Activated naive CD8-positive, alpha-beta T cell treated with anti-CD3 and anti-CD28 coated beads for 36 hours (primary cell): ENCODE measurements at places on chromosomes 11 and 22.

GRCh38 chr22:20055144-20055543, 24.9 kb upstream of the DGCR8 start:
- DNase-seq: no peak

DNA sequence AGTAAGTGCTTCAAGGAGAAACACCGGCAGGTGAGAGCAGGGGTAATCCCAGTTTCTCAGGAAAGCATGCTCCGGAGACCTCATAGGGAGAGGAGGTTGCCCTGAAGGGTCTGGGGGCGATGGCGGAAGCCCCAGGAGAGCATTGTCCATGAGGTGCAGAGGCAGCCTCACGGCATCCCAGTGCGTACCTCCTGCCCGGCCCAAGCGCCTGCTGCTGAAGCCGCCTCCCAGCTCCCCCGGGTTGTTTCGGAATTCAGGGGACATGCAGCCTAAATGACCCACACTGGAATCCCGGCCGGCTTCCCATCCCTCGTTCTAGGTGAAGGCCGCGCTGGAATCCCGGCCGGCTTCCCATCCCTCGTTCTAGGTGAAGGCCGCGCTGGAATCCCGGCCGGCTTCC, 2.7 kb downstream of the ZBED4 start:
- DNase-seq: no peak

GRCh38 chr11:111310088-111310487, 11.7 kb downstream of the POU2AF3 start:
- DNase-seq: no peak

- DNase-seq: peak; percentile 88
Measured at GRCh38 chr22:50016988-50017700, 4.6 kb upstream of the IL17REL start.

DNA sequence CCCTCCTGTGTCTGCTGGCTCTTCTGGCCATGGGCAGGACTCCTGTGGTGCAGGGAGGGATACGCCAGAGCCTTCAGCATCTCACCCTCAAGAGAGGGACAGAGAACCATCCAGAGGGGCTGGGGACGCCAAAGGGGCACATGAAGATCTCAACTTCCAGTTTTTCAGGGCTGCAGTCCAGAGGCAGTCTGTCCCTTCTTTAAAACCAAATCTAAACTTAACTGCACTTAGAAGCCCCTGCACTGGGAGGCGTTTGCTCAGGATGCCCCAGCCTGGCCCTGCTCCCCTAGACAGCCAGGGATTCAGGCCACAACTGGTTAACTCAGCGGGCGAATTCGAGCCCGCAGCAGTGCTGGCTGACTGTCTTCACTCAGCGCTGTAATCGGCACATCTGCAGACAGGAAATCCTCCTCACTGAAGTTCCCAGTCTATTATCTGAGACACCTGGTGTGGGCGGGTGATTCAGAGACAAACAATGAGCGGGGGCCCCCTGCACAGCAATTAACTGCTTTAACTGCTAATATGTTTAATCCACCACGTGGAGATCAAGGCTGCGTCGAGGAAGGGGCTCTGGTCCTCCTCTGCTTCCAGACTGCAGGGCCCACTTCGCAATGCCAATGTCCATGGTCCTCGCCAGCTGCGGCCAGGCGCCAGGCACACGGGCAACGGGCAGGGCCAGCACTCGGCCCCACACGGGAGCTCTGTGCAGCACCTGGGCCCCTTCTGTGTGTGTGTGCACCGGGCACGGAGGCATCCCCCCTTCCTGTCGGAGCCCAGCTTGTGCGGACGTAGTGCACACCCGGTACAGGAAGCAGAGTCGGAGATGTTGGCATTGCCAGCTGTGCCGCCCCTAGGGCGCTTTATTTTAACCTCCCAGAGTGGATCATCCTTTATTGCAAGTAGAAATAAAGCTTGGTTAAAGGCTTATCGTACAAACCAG, 36.9 kb upstream of the GNB1L start:
- DNase-seq: peak; percentile 82

GRCh38 chr11:14645985-14646900, 2.6 kb downstream of the PDE3B start:
- DNase-seq: peak; percentile 27

GRCh38 chr11:45209891-45210699, 63.7 kb downstream of the PRDM11 start:
- DNase-seq: no peak

DNA sequence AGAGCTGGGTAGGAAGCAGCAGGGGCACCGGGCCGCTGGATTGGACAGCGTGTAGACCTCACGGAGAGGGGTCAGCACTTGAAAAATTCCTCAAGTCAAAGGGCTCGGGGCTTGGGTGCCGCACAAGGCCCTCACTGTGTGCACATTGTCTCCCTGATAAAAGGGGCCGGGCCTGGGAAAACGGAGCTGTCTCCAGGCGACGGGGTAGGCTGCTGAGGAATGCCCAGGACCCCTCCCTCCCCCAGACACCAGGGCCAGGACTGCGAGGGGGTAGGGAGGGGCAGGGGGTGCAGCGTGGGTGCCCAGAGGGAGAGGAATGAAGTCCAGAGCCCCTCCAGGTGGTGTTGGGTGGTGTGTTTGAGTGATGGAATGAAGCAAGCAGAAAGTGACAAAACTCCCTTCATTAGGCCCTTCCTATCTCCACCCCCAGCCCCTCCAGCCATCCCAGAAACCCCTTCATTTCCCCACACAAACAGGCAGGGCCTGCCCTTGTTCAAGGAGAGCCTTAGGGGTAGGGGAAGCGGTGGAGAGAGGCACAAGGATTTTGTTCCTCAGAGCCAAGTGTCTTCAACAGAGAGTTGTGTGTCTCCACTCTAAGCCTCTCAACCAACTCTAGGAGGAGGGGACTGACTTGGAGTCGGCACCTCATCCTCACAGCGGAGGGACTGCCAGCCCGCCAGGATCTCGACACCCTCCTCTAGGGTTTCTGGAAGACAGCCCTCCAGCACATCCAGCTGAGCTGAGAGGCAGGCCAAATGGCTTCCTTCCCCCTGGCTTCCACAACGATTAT, 63.9 kb downstream of the SYN3 start:
- no peak for DNase-seq

DNA sequence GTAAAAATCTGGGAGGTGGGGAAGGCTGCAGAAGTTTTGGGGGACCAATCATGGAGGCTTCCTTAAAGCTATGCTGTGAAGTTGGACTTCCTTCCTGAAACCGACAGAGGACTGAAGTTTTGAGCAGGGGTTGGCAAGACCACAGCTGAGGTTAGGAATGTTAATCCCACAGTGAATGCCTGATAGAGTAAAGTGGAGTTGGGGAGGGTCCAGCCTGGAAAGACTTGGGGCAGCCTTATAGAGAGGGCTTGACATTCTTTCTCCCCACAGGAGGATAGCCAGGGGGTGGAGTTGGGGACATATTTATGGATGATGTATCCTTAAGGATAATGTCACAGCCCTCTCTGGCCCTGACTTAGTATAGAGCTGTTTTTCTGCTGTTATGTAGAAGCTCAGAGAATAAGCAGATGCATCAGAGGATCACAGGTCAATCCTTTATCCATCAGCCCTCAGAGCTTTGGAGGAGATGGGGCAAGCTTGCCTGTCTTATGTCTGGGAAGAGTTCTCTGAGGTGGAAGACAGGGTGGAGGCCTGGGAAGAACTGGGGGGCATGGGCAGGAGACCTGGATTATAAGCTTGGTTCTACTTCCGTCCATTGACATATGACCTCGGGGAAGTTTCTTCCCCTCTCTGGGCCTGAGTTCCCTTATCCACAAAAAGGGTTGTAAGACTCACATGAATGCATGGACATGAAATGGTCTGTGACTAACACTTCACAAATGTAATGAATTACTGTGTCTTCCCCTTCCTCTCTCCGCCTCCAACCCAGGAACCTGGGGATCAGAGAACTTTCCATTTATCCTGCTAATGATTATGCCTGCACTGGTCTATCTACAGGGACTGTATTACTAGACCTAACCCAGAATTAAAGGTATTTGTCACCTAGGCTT, 317.8 kb downstream of the MIAT start:
- no peak for DNase-seq

DNA sequence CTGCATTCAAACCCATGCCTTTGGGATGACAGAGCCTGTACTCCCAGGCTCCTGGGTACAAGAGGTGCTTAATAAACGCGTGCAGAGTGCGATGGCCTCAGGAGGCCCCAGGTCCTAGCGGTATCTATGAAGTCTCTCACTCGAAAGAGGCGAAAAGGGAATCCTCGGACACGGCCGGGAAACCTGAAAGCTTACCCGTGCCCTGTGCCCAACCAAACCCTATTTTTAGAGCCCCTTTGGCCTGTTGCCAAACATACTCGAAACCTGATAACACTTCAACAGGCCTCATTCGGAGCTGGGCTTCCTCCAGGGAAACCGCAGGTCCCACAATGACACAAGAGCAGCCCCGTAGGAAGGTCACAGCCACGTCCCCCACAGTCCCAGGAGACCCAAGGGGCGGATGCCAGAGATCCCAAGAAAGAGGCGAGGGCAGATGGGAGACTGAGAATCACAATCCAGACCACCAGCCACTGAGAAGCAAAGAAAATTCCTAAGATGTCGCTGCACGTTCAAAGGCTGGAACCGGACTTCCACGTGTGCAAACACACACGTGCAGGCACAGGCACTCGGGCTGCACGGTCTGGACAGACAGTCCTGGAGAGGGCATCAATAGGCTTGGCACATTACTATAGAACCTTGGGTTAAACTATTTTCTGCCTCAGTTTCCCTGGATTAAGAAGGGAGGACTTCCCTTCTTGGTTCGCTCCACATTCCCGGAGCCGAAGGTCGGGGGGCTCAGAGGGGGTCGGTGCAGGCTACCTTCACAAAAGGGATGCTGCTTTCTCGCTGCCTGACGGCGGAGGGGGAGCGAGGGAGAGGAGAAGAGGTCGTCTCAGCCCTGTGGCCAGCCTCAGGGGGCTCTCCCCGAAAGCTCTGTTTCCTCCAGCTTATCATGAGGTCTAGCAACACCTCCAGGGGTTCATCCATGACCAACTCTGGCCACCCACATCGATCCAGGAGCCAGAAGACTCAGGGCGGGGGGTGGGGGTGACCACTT, 8.2 kb downstream of the PDGFB start:
- DNase-seq: peak; percentile 69

GRCh38 chr11:61853698-61854169, 25.6 kb downstream of the FADS2 start:
- DNase-seq: no peak

DNA sequence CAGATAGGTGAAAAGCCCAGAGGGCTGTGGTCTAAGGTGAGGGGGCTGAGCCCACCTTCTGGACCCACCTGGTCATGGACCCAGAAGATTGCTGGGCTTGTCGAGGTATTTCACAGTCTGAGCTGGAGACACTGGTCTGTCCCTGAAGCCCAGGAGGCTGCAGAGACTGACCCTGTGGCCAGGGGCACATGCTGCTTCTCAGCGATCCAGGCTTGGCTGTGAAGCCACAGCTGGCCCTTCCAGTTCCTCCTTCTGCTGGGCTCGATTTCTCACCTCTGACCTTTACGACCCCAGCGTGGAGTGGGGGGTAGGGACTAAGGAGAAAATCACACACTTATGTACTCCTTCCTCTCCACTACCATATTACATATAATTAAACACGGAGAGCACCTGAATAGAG, 88.5 kb downstream of the NECTIN1 start:
- no peak for DNase-seq

DNA sequence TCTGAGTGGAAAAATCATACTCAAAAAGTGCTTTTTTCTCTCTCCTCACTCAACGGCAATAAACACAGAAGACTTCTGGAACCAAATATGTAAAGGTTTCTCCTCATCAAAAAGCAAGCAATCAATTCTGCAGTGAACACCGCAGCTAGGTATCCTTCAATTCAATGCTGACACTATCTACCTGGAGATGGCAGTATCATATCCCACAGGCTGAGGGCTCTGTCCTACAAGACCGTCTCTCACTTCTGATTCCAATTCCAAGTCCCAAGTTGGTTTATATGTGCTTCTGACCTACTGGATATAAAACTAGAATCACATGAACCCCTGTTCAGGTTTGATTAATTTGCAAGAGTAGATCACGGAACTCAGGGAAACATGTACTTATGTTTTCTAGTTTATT, 59.7 kb upstream of the LUZP2 start:
- DNase-seq: no peak

GRCh38 chr11:116162886-116163230, 609.9 kb downstream of the BUD13 start:
- no peak for DNase-seq

DNA sequence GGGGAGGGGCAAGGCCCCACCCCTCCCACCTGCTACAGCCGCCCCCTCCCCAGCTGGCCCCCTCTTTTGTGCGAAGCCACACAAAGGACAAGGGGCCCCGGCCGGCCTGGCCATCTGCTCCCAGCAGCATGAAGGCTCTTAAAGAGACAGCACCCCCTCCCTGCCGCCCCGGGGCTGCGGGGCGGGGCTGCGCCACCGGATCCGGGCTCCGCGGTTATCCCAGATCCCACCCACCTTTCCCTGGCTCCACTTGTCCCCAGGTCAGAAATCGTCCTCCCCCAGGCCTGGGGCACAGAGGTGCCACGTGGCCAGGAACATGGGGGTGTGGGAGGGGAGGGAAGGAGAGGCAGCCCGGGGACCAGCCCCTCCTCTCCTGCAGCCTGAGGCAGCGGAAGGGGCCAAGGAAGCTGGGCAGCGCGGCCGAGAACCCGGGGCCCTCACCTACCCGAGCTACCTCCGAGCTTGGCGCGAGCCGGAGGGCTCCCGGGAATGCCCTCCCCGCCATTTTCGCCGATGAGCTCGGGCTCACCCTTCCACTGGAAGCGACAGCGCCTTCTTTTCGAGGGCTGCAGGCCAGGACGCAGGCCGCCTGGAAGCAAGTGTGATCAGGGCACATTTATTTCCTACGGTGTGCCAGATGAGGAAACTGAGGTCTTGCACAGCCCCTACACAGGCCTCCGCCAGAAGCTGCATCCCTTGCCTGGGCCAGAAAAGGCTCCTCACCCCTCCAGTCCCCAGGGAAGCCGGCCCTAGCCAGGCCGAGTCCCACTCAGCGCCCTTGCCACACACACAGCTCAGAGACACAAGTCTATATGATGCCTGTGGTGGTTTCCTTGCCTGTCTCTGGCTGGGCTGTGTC, 2.5 kb upstream of the RCOR2 start:
- DNase-seq: no peak

DNA sequence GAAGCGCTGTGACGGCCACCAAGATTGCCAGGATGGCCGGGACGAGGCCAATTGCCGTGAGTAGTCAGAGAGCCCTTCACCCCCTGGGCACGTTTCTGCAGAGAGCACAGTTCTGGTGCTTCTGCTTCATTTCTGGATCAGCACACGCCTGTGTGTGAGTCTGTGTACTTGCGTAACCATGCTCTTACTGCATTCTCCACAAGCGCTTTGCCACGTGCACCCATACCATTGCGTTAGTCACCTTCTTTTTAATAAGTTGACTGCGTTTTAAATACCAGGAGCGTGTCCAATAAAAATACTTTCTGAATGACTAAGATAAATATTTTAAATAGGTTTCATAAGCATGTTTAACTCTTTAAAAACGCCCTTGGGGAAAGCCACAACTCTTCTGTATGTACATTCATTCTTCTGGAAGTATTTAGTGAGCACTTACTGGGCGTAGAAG, 143.0 kb upstream of the SORL1-AS1 start:
- DNase-seq: no peak

DNA sequence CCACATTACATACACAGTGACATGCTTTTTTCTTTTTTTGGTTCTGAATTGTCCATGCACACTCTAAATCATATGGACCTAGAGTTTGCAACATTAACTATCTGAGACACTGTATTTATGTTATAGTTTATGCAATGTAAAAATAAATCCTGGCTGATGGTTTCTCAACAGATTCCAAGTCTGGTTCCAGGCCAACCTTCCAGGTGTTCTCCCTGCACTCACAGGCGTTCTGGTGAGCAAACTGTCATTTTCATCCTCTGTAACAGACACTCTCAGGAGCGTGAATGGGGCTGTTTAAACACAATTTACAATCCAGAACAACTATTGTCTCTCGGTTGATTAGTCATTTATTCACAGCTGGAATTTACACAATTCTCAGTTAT, 36.5 kb upstream of the ANKK1 start:
- no peak for DNase-seq
